Inflammatory macrophage treated with lipopolysaccharide for 4 hours (primary cell): ENCODE measurements at places on chromosomes 3 and 15.

- DNase-seq = peak; percentile 34
These were observed 18.9 kb downstream of the PTPN23 start for GRCh38 chr3:47399531-47400270.

- no peak for DNase-seq
These were observed 16.7 kb upstream of the PAK6 start for GRCh38 chr15:40222131-40222530.

DNA sequence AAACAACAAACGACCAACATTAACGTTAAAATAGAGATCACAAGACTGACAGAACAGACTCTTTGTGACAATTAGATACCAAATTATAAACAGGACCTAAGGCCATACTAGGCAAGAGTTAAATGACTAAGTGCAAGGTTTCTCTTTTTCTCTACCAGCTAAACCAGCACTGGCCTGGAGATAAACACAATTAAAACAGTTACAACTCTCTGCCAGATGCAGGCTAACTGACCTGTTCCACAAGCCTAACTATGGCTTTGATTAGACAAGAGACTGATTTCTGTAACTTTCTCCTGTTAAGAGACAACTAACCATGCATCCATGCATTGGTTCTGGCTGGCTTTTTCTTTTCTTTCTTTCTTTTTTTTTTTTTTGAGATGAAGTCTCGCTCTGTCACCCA lies 1.6 kb upstream of the ARL8B start:
- DNase-seq = no peak

- peak; percentile 25 for DNase-seq
These were observed 31.8 kb downstream of the FSTL1 start for GRCh38 chr3:120418866-120419490.

DNA sequence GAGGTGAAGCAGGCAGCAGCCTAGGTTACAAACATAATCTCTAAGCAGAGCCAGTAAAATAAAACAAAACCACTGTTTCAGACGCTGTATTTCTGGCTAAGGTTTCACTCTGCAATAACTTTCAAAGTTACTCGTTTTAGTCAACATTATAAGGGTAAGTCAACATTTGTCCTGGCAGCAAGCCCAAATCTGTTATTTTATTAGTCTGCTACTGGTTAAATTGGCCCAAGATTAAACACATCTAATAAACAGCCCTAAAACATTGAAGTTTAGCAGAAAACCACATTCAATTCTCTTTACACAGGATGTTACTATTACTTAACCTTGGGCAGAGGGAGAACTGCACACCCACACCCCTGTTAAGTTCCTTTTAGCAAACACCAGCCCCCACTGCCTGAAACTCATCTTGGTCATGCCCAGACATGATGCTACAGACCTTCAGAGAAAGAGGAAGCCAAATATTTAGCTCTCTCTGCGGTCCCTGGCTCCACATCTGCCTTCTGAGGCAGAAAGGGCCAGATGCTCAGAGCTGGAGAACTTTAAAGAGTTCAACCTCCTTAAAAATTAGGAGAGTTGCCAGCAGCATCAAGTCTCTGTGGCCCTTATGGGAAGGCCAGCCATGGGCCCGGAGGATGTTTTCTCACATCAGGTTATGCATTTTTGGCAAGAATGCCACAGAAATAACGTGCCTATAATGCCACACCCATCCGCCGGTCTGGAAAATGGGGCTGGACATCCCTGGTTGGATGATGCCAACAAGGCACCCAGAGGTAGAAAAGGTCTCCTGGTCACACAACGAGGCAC lies 17.9 kb downstream of the ARHGEF3 start:
- peak; percentile 97 for DNase-seq

GRCh38 chr3:133092681-133093080 lies 54.5 kb downstream of the TMEM108 start:
- no peak for DNase-seq

DNA sequence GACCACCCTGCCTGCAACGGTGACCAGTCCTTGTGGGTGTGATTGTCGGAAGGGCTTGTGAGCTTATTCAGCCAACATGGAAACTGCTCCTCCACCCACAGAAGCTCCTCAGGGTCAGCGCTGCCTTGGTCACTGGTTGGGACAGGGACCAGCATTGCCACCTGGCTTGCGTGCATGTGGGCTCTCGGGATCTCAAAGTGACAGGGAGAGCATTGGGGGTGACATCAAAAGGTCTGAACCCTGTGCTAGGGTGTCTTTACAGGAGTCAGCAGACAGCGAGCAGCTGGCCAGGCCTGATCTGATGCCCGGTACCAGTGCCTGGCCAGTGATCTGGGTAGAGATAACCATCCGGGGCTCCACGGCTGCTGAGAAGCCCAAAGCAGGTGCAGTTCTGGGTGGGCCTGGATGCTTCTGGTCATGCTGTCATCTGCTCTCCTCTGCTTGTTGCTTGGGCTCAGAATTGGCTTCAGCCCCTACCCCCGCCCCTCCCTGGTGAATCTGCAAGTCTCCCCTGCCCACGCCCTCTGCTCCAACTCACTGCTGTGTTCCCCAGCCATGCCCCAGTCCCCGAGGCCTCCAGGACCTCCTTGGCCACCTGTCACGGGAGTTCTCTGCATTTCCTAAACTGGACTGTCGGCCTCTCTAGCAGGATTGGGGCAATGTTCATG lies 134.8 kb downstream of the NSMCE3 start:
- no peak for DNase-seq

GRCh38 chr3:194874783-194875182 lies 189.1 kb downstream of the FAM43A start:
- DNase-seq = no peak

GRCh38 chr3:190076601-190077394 lies 43.9 kb downstream of the P3H2 start:
- no peak for DNase-seq

DNA sequence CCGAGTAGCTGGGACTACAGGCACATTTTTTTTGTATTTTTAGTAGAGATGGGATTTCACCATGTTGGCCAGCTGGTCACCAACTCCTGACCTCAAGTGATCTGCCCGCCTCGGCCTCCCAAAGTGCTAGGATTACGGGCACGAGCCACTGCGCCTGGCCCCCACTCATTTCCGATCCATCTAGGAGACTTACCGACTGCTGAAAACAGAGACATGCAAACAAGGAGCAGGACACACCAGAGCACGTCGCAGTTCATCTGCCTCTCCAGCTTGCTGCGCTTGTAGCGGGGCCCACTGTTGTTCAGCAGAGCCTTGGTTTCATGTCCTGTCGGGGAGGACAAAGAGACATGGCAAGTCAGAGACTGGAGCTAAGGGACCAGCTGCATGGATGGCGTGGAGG lies 137.4 kb downstream of the ATP10A start:
- no peak for DNase-seq

- DNase-seq = no peak
These were observed 4.0 kb upstream of the TBC1D21 start for GRCh38 chr15:73869216-73869995.

GRCh38 chr3:172170841-172171240 lies 131.5 kb downstream of the FNDC3B start:
- no peak for DNase-seq

DNA sequence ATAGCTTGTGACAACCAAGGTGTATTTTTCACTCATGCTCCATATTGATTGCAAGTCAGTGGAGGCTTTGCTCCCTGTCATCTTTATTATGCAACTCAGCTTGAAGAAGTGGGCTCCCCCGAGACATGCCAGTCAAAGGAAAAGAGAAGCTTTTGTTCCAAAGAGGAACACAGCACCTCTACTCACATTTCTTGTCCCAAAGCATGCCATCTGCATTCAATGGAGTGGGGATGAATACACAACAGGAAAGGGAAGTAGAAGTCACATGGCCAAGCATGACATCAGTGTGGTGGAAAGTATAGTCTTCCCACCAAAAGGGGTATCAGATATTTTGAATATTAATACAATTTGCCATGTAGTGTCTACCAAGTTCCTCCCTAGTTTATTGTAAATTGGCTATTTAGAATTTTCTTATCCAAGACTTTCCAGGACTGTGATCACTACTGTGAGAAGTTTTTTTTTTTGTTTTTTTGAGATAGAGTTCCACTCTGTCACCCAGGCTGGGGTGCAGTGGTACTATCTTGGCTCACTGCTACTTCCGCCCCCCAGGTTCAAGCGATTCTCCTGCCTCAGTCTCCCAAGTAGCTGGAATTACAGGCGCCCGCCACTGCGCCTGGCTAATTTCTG lies 114.5 kb downstream of the GMPS start:
- DNase-seq = peak; percentile 11

- DNase-seq = peak; percentile 2
These were observed 75.6 kb upstream of the OSBPL11 start for GRCh38 chr3:125670945-125671344.

GRCh38 chr3:122934251-122934650 lies 93.3 kb downstream of the SEMA5B start:
- DNase-seq = no peak

GRCh38 chr15:77001351-77001750 lies 6.4 kb downstream of the PSTPIP1 start:
- DNase-seq = no peak

DNA sequence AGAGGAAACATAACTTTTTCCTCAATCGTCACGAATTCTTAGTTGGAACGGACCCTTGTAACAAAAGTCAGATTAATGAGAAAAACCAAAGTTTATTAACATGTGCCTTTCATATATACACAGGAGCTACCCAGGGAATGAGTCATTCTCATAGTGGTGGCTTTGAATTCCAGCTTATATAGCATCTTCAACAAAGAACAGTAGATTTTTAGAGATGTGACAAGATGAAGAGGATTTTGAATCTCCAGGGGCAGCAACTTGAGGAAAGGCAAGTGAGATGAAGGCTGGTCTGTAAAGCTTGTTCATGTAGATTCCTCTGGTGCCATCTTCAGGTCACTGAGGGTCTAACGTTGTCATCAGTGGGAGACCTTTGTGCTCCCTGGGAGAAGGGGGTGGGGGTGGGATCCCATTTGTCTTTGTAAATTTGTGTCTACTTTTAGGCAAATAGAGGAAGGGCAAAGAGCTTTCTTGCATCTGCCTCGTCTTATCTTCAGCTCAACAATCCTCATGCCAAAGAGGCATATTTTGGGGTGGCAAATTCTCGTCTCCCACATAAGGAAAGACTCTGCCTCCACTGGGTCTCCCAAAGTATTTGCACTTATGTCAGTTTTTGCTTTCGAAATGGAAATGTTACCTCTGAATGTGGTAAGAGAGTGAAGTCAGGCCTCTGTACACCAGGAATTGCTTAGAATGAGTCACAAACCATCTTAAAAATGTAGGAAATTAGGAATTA lies 29.5 kb downstream of the CLEC3B start:
- DNase-seq = peak; percentile 66

- peak; percentile 86 for DNase-seq
These were observed 212.3 kb upstream of the LRRFIP2 start for GRCh38 chr3:37386627-37387230.

DNA sequence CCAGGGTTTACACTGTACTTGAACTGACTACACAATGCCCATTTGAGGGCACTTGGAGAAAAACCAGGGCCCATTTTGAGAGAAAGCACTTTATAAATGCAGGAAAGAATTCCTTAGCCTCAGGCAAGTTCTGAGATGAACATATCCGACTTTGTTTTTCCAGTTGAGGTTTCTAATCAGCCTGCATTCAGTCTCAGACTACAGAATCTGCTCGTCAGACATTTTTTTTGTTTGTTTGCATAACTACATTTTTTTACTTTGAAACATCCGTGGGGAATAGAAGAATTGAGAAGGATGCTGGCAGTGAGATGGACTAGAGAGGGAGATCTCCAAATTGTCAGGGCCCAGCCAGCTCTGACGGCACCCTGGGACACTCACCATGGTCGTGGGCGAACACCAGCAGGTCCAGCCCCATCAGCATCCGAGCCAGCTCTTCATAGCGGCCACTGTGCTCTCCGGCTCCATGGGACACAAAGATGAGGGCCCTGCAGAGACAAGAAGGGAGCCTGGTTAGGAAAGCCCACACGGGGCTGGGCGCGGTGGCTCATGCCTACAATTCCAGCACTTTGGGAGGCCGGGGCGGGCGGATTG lies 40.8 kb downstream of the MGLL start:
- DNase-seq = no peak

GRCh38 chr3:160454995-160455394 lies 5.4 kb upstream of the TRIM59 start:
- no peak for DNase-seq

DNA sequence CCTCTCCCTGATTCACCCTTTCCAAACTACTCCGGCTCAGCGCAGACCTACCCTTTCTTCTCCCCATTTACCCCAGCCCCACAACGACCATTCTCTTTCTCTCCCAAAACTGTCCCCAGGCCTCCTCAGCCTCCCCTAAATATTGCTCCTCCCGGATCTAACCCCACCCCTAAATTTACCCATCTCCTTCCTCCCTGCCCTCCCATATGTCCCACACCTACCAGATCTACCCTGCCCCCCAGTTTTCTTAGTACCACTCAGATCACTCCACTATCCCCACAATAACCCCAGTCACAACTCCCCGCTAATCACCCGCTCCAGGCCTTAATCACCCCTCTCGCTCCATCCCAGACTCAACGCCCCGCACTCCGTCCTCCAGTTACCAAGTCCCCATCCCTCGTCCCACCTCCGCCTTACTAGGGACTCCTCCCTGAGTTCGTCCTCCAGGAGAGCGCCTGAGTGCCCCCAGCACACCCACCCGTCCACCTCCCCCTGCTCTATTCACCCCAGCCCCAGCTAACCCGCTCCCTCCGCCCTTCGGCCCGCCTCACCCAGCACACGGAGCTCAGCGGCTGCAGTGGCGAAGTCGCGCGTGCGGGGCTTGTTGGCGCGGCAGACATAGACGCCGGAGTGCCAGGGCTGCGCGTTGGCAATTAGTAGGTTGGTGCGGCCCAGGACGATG lies 18.6 kb upstream of the IGDCC3 start:
- no peak for DNase-seq

GRCh38 chr3:178001670-178002101 lies 534.5 kb upstream of the KCNMB2 start:
- DNase-seq = peak; percentile 85
